ENCODE measurements at places on chromosomes 1 and 21.

DNA sequence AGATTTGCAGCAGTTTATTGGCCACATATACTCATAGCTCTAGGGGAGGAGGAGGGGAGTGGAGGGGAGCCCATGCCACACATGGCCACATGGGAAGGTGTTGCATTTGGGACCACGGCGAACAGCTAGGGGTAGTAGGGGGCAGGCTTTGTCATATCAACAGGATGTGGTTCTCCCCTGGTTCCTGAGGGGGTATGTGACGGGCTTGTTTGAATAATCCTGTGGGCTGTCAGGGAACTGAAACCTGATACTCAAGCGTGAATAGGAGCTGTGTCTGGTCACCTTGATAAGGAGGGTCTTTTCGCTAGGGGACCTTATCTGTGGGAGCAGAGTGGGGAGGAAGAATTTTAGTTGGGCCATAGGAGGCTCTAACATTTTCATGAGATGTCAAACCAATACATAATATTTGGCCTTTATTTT is 264.7 kb downstream of the CTH start:
- DNase-seq = no peak

GRCh38 chr21:26055010-26055409 is 115.6 kb downstream of the APP start:
- no peak for DNase-seq

DNA sequence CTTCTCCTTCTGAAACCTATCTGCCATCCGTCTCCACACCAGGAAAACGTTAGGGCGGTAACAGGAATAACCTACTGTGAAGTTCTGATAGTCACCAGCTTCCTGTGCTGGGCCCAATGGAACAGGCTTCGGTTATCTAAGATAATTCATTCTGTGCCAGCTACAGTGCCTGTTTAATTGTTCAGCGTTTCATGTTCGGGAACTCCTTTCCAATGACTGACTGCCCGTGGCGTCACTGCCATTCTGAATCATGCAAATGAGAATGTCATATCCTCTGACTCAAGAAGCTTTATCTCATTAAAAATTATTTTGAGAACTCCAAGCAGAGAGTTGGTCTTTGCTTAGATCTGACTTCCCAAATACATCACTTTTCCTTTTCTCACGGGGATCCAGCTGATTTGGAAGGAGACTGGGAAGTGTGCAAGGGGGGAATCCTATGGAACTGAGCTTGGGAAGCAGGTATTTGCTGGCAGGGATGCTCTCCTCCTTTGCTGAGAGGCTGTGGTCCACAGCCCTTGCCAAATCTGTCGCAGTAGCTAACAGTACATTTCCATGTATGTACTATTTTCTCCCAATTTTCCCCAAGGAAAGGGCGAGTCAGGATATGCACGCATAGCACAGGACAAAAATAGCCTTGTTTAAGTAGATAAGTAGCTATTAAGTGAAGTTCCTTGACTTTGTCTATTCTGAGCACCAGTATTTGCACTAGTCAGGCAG is 358.7 kb downstream of the LTN1 start:
- DNase-seq = no peak

- DNase-seq = no peak
Observed at GRCh38 chr1:110505596-110505995, 13.4 kb downstream of the KCNA10 start.

GRCh38 chr1:232057896-232058274 is 431.3 kb downstream of the DISC1 start:
- DNase-seq = no peak
